KG1 (cell line): ENCODE measurements at places on chromosomes 7 and 10.
A peak's percentile ranks its signal among the peaks of the same experiment; 100 is the strongest.

DNA sequence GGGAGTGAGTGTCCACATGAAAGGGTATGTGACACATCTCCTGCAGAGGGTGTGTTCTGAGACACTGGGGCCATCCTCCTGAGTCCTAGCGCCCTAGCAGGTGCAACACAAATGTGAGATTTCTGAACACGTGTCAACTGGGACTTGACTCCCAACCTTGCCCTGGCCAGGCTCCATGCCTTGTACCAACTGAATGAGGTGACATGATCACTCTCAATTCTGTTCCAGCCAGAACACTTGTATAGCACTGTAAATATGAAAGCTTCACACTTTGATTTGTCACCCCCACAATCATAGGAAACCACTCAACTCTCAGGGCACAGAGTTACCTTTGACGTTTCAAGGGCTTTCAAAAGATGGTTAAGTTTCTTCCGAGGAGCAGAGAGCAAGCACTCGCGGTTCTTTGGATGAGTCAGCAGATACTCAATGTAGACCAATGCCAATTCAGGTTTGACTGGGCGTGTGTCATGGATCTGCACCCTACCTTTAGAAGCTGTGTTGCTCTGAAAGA is 48.6 kb downstream of the NCAPG2 start:
- DNase-seq: no peak

- DNase-seq: no peak
Measured at GRCh38 chr7:27617651-27618381, 44.9 kb downstream of the HIBADH start.

DNA sequence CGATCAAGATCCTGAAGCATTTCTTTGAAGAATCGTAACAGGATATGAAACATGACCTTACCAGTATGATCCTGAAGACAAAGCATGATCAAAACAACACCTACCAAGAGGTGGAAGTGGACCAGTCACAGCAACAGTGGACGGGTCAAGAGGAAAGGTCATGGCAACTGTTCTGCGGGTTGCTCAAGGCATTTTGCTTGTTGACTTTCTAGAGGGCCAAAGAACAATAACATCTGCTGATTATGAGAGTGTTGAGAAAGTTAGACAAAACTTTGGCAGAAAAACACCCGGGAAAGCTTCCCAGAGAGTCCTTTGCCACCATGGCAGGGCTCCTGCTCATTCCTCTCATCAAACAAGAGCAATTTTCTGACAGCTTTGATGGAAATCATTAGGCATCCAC is 65.6 kb upstream of the LRRC18 start:
- DNase-seq: no peak

- DNase-seq: no peak
Measured at GRCh38 chr7:138245216-138245615, 169.0 kb downstream of the AKR1D1 start.

- DNase-seq: peak; percentile 21
Measured at GRCh38 chr10:59885430-59886134, 20.8 kb downstream of the CCDC6 start.

- no peak for DNase-seq
Measured at GRCh38 chr7:151700586-151701165, 176.2 kb downstream of the PRKAG2 start.

DNA sequence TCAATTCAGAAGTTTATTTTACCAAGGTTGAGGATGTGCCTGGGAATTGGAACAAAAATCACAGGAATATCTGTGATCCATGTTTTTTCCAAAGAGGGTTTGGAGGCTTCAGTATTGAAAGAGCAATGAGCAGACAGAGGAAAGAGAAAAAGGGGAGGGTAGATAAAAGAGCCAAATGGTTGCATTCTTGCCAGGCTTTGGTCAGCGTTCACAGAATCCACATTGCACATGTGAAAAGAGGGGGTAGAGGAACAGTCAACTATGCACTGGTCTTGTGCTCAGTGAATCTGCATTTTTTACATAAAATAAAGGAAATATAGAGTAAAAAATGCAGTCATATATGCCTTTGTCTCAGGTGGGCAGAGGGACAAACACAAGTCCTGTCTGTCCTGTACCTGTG is 20.6 kb upstream of the ERCC6 start:
- DNase-seq: no peak

GRCh38 chr10:71396711-71397295 is at the start of gene CDH23:
CDH23 (plus strand) TSS chr10:71396920; CDS start chr10:71439832, 42,912 bp downstream.
- DNase-seq: no peak

- no peak for DNase-seq
Measured at GRCh38 chr10:43998021-43998809, 349.5 kb upstream of the ZNF32 start.

DNA sequence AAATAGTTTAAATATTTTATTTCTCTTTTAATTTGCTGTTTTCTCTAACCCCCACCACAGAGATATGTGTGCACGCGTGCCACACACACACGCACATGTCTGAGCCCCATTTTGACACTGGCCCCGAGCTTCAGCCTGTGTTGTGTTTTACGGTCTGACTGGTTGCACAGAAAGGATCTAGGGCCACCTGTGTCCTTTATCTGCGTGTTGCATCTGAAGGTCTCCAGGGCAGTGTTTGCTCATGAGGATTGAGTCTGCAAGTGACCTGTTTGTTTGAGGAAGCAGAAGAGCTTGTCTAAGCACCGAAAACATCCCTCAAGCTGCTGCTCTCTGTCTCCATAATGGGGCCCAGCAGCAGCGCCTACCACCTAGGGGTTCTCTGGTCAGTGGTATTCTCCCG is 266.4 kb upstream of the LYZL1 start:
- DNase-seq: no peak

- no peak for DNase-seq
Measured at GRCh38 chr10:126935263-126935946, 30.2 kb downstream of the DOCK1 start.

DNA sequence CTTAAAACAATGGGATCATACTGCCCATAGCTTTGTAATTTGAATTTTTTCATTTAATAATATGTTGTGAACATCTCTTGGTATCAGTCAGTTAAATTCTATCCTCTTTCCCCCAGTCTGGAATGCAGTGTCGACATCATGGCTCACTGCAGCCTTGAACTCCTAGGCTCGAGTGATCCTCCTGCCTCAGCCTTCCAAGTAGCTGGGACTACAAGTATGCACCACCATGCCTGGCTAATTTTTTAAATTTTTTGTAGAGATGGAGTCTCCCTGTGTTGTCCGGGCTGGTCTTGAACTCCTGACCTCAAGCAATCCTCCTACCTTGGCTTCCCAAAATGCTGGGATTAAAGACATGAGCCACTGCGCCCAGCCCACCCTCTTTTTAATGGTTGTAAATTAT is 34.6 kb downstream of the MPLKIP start:
- no peak for DNase-seq

GRCh38 chr10:91460681-91461080 is 50.5 kb downstream of the HECTD2 start:
- DNase-seq: no peak

- no peak for DNase-seq
Measured at GRCh38 chr7:135910393-135911036, 66.6 kb downstream of the MTPN start.

DNA sequence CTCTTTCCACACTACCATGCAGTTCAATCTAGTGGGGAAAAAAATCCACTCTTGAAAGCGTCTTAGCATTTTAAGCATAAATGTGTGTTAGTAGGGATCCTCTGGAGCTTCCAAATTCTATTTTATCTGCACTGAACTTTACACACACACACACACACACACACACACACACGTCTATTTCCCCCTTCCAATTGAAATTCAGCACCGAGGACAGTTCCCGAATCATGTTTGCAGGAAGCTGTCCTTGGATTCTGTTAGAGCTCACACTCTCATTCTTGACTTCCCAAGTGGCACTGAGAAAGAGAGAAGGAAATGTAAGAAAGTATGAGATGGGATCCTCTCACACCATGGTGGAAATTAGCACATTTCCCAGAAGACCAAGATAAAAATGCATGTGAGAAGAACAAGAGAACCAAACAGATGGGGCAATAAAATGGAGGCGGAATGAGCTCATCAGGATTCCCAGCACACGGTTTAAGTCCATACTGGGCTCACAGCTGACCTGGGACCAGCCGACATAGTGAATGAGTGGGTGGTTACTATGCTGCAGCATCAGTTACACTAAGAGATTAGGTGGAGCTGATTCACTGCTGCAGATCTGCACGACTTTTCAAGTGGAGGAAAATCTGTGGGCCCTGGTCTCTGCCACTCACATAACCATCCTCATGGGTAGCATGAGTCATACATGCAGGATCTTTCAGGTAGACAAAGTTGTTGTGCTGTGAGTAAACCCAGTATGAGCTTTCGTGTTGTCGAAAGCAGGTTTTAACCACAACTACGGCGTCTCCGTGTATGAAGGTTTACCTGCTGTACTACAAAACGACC is 3.3 kb upstream of the NPTX2 start:
- no peak for DNase-seq

DNA sequence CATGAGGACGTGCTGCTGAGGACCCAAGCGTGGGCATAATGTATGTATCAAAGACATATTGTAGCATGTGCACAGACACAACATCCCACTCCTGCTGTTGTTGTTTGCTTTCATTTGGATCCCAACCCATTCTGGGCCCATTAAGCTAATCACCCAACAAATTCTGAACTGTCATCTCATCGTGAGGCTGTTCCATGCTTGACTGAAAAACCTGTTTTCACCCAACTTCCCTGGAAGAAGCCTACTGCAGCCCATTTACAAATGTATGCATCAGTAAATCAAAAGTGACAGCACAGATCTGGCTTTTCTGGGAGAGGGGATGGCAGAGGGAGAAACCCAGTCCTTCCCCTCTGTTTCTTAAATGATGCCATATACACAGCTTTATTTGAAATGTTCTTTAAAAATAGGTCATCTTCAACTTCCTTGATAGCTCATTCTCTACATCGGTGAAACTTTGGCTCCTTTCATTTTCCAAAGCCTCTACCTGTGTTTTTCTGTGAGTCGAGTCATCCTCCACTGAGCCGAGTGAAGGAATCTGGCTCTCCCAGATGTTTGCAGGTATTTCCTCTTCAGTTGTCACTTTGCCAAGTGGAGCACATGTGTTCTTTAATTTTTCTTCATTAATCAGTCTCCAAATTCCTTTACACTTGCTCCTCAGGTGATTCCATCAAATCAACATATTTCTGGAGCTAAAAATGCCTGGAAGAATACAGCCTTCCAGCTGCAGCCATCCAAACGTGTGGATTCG is 151.8 kb downstream of the CHN2 start:
- no peak for DNase-seq

- no peak for DNase-seq
Measured at GRCh38 chr10:5813091-5813340, 218 bp downstream of the GDI2 start.

DNA sequence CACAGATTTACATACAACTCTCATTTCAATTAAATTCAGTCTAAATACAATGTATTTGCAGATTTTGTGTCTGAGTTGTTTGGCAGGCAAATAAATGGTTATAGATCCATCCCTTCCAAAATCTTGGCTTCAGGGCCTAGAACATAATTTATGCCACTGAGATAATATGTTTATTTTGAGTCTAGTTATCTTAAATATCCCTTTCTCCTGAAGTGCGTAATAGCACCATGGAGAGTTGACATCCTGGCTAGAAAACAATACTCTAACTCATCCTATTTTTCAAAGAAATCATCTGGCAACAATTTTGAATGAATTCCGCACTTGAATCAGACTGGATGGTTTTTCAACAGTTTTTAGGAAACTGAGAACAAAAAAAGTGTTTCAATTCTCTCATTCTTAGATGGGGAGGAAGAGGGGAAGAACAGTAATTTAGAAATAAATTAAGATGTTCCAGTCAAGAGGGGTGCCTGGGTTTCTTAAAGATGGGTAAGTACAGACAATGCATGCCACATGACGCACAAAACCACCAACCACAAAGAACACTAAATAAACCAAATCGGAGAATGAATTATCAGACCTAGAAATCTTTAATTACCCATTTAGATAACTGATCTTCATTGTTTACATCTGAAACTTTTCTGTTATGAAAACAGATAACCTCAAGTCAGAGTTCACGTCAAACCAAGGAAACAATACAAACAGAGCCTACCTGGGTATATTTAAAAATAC is 228.7 kb upstream of the PTN start:
- DNase-seq: no peak

- DNase-seq: no peak
Measured at GRCh38 chr10:51897560-51897959, 198.2 kb upstream of the CSTF2T start.

DNA sequence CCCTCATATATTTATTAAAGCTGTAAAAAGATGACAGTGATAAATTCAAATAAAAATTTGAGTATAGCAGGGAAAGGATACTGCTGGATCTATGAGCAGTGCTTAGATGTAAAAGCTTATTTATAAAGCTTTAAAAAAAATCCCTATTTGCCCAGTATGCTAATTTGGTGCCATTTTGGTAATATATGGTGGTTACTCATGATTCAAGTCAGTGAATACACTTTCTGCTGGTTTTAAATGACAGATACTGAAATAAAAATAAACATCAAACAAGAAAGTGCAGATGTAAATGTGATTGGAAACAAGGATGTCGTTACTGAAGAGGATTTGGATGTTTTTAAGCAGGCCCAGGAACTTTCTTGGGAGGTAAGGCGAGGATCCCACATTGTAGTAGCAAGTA is 134.4 kb upstream of the SAMD8 start:
- no peak for DNase-seq

DNA sequence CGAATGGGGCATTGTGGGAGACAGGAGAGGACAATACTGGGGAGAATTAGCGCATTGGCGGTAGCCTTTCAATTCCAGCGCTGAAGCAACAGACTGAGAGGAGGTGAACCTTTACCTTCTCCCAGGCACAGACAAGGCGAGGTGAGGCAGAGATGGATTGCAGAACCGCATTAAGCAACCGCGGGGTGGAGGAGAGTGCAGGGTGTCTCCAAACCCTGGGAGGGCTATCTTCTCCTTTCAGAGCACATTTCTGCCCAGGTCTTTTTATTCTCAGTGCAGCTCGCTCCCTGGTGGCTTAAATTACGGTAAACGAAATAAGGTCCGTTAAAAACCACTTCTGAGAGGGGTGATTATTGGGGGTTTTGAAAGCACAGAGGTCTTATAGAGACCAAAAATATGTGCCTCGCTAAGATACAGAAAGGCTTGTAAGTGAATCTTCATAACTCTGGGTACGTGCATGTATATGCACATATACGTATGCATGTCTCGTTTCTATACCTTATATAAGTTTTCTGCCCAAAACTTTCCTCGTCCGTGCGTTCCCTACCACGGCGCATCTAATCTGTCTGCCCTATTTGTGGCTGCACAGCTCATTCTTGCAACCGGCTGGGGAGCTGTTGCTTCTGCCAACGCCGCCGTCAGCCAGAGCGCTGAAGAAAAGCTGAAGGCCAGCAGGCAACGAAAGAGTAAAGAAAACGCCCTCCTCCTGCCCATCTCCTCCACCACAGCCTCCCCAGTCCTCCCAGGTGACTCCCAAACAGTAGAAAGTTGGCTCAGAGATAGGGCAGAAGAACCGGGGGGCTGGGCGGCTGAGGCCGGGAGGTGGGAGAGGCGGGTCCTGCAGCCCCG is 895 bp upstream of the ZNF804B start:
- no peak for DNase-seq

- DNase-seq: no peak
Measured at GRCh38 chr7:56115852-56116538, at the start of gene NUPR2. NUPR2 (minus strand) TSS chr7:56116417; CDS start chr7:56116314, 103 bp downstream.

- DNase-seq: no peak
Measured at GRCh38 chr7:83065714-83066113, 97.0 kb downstream of the PCLO start.
